ENCODE measurements at places on chromosomes 3 and 15. TPM values are rescaled to one million over a fixed set of nuclear protein-coding genes. Genes with fewer than 3 reads are reported as not detected.

Gene TRIM69
- 14.1 TPM for total RNA-seq

Gene DNAJA4
- total RNA-seq, result 3.9 TPM

Gene SRPRB
- 46.3 TPM for total RNA-seq

GRCh38 chr3:82973791-82974190, 1212.3 kb upstream of the GBE1 start:
- no peak for DNase-seq

- no peak for DNase-seq
These were observed at the start of gene KBTBD12 for GRCh38 chr3:127915115-127915936. Gene KBTBD12 (plus strand): TSS chr3:127915232. CDS start chr3:127923062, 7,830 bp downstream.

DNA sequence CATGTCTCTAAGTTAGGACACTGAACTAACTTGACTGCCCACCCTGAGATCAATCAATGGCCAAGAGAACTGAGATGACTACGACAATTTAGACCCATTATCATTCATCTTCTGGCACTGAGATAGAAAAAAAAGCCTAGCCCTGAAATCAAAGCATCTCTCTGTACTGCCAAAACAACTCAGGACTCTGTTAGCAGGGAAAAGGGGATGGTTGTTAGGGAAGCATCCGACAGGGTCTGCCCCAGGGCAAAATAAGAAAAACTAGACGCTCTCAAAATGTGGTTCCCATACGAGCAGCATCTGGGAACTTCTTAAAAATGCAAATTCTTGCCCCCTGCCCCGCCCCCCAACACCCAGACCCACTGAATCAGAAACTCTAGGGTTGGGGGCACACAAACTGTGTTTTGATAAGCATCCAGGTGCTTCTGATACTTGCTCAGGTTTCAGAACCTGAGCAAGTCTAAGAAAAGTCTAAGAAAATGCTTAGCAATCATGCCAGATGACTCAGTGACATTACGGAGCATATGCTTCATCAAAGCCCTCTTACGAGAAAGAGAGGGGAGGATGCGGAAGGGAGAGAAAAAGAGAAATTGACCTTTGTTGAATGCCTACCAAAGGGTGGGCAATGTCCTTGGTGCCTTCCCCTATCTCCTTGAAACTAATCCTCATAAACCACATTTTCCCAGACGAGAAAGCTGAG, 172.8 kb upstream of the HES1 start:
- DNase-seq, result no peak

DNA sequence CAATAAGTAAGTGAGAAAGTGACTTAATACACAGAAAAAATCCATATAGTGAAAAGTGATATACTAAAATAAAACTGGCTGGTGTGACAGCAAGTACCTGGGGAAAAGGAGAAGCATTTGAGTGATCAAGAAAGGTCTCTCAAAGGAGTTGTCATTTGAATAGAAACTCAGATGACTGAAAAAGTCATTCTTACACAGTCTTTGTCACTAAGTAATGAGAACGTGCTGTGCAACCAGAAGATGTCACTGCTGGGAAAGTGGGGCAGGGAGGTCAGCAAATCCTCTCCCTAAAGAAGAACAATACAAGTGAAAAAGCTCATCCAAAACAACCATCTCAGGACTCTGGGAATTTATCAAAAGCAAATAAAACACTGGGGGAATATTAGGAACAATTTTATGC, 317.5 kb upstream of the TRIM42 start:
- DNase-seq, result no peak

DNA sequence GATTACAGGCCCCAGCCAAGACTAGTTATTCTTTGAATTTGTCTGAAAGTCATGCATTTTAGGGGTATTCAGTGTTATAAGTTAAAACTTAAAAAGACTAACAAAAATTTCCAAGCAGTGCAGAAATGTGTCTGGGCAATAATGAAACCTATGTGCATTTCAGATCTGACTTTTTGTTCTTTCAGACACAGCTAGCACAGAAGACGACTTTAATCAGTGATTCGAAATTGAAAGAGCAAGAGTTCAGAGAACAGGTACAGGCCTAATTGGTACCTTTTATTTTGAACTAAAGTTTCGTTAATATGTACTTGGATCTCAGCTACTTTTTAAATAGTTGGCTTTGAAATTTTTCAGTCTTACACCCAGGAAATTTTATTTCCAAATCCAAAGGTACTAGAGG, 163.1 kb upstream of the LRRFIP2 start:
- no peak for DNase-seq

- no peak for DNase-seq
These were observed 5.8 kb downstream of the SLC12A6 start for GRCh38 chr15:34331809-34332208.

GRCh38 chr3:189950258-189950657, 170.4 kb downstream of the P3H2 start:
- DNase-seq, result no peak

Data from dermis blood vessel endothelial cell (primary cell).